Ascending aorta (tissue), 2 donors: ENCODE measurements at places on chromosomes 13 and 19. TPM values are rescaled to one million over a fixed set of nuclear protein-coding genes. Genes with fewer than 3 reads are reported as not detected.

DNA sequence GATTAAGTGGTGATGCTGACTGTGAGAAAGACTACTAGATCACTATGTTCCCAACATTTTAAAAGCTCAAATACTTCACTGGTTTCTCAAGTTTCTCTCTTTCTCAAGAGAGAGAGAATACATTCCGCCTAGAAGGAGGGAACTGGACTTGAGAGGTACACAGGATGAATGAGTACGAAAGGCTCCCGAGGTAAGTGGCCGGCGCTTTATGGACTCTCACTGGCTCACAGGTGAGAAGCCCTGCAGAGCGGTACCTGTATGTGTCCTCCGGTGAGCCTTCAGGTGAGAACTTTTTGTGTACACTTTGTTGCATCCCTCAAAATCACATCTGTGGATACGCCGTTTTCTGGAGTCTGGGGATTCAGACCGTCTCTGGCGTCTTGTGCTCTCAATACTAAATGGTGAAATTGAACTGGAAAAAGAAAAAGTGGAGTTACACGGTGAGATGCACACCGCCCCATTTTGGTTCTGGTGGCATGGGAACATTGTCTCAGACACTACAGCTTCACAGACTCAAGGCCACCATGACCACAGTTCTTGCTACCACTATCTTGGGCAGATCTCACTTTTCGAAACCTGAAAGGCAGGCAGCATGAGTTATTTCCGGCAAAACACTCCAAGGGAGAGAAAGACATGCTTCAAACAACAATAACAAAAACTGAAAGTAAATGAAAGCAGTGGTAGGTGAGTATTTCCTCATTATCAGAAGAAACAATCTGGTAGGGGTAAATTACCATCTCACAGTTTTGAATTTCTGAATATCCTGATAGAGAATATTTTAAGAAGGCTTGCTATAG lies 418.9 kb downstream of the KLF12 start:
- H3K27me3 ChIP-seq = no peaks in the 10 kb centered on the region
- no peak overlapping the region for H3K27ac ChIP-seq
- H3K36me3 ChIP-seq = no peaks in the 10 kb centered on the region

DNA sequence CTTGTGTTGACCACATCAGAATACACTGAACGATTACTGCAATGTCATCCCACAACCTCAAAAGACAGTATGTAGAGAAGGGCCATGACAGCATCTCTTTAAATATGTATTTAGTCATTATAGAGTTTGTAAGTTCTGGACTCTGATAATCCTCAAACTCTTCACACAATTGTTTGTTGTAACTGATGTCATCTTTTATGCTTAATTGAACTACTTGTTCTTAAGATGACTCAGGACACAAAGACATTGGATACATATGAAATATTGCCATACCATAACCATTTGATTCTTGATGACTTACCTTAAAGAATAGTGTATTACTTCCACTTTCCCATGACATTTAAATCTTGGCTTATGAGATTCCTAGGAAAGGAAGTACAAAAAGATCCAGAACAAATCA lies 347.6 kb downstream of the KLF5 start:
- no peaks in the 10 kb centered on the region for H3K27me3 ChIP-seq
- no peaks in the 10 kb centered on the region for H3K4me1 ChIP-seq
- no peak for DNase-seq
- H3K27ac ChIP-seq = no peak overlapping the region

GRCh38 chr13:30394751-30395191 lies 27.5 kb upstream of the UBE2L5 start:
- peak overlapping the region; percentile 65 for H3K4me3 ChIP-seq
- H3K36me3 ChIP-seq = no peaks in the 10 kb centered on the region
- H3K27me3 ChIP-seq = no peaks in the 10 kb centered on the region
- H3K27ac ChIP-seq = peak overlapping the region; percentile 89
- H3K4me1 ChIP-seq = no peaks in the 10 kb centered on the region

The BLOC1S3 gene
- total RNA-seq = 0.32 TPM

GRCh38 chr19:5128251-5128935 lies 159.5 kb downstream of the KDM4B start:
- H3K27ac ChIP-seq = peak overlapping the region; percentile 69
- peak overlapping the region; percentile 20 for H3K4me3 ChIP-seq
- DNase-seq = no peak
